Kidney capillary endothelial cell (primary cell): ENCODE measurements at places on chromosomes 4 and X.

GRCh38 chrX:131735127-131735526 lies 191.3 kb downstream of the OR13H1 start:
- no peak for DNase-seq

DNA sequence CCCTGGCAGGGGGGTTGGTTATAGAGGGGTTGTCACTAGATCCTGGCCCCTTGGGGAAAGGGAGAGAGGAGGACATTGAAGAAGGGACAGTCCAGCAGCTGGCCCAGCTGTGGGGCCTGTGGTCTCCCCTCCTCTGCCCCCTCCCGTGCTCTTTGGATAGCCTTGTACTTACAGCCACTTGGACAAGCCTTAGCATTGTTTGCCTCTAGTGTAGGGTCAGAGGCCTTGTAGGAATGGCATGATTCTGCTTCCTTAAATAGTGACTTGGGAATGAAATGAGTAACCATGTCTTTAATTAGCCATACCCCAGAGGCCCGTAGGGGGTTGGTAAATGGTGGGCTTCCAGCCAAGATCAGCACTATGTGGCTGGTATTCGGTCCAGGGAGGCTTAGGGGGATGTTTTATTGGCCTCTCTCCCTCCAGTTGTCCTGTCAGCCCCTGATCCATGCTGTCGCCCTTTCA lies 230.6 kb downstream of the PTTG2 start:
- DNase-seq = peak; percentile 84

DNA sequence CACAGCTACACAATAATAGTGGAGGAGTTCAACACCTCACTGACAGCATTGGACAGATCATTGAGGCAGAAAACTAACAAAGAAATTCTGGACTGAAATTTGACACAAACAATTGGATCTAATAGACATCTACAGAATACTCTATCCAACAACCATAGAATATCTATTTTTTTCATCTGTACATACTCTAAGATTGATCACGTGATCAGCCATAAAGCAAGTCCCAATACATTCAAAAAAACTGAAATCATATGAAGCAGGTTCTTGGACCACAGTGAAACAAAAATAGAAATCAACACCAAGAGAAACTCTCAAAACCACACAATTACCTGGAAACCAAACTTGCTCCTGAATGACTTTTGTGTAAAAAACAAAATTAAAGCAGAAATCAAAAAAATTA lies 12.2 kb upstream of the IDS start:
- no peak for DNase-seq

DNA sequence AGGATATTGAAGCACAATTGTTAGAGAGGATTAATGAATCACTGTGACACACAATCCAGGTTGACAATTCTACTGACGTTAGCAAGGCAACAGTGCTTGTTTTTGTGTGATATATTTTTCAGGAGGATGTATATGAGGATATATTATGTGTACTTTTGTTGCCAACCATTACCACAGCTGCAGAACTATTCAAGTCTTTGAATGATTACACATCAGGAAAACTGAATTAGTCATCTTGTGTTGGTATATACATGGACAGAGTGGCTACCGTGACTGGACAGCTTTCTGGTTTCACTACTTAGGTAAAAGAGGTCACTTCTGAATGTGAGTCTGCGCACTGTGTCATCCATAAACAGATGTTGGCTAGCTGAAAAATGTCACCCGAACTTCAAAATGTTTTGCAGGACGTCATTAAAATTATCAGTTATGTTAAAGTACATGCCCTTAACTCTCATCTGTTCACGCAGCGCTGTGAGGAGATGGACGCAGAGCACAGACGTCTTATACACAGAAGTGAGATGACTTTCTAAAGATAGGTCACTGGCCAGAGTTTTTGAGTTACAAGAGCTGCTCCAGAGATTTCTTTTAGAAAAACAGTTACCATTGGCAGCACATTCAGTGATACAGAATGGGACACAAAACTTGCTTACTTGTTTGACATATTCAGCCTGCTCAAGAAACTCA lies 69.0 kb downstream of the MRPL1 start:
- peak; percentile 95 for DNase-seq

DNA sequence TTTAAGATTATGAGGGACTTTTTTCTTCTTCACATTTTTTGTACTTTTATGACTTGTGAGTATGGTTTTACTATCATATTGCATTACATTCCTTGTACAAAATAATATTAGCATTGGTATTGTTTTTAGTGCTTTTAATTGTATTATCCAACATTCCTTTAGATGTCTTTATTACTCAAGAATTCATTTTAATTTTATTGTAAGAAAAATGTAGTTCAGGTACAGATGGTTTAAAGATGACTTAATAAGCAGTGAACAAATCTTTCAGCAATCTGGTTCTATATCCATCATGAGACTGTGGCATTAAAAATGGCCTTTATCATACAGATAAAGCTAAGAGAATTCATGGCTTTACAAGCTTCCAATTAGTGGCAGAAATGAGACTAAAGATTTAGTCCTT lies 191.6 kb downstream of the ANTXR2 start:
- no peak for DNase-seq

DNA sequence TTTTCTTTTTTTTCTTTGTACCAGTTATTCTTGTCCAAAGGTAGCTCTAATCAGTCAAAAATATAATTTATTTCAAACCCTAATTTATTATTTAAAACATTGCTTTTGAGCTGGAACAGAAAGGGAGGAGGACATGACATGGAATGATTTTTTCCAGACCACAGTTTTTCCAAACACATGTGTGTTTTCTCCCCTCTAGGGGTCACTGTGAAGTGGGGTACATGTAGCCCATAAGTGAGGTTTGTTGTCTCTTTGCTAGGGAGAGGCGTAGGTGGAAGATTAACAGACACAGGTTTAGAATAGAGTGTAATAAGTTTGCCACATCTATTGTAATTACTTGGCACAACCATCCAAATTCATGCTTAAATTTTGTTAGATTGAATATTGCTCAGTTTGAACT lies 83.0 kb downstream of the TNIP2 start:
- no peak for DNase-seq

- no peak for DNase-seq
Observed at GRCh38 chr4:107060388-107060787, 24.3 kb upstream of the DKK2 start.
